ENCODE measurements at places on chromosomes 4 and X. TPM values are rescaled to one million over a fixed set of nuclear protein-coding genes. Genes with fewer than 3 reads are reported as not detected.

- no peak for DNase-seq
These were observed 51.9 kb upstream of the DHRSX start for GRCh38 chrX:2552621-2553201.

Gene TCEAL6
- total RNA-seq, result not detected

- DNase-seq, result no peak
These were observed 28.9 kb downstream of the PDK3 start for GRCh38 chrX:24493740-24494581.

Gene CFP
- 0.13 TPM for total RNA-seq

GRCh38 chr4:125591290-125591689, 276.5 kb downstream of the FAT4 start:
- no peak for DNase-seq

Data from dermis microvascular lymphatic vessel endothelial cell (primary cell).